ENCODE measurements at places on chromosomes 7 and 10.

DNA sequence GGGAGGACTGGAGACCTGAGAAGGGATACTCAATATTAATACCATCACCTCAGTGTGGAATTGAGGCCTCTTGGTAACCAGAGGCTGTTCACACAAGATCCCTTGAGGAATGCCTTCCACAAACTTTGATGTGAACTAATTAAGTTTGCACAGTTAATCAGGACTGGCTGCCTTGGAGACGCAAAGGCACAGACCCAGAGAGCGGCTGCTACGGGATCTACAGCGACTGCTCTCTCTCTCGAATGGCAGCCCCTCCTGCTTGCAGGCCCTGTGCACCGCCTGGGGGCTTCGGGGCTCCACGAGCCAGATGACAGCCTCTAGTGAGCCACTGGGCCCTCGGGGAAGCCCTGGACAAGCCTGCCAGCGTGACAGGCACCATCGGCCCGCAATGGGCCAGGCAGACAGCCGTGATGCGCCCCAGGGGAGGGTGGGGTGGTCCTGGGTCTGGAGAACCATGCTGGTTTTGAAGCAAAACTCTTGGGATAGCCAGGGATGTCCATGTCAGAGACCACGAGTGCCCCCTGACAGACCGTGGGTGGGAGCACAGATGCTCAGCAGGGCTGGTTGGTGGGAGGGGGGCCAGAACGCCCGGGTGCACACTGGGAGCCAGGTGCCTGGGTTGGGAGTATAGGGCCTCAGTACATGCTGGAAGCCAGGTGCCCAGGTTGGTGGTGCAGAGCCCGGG, 195.6 kb downstream of the ELFN1 start:
- DNase-seq: no peak

DNA sequence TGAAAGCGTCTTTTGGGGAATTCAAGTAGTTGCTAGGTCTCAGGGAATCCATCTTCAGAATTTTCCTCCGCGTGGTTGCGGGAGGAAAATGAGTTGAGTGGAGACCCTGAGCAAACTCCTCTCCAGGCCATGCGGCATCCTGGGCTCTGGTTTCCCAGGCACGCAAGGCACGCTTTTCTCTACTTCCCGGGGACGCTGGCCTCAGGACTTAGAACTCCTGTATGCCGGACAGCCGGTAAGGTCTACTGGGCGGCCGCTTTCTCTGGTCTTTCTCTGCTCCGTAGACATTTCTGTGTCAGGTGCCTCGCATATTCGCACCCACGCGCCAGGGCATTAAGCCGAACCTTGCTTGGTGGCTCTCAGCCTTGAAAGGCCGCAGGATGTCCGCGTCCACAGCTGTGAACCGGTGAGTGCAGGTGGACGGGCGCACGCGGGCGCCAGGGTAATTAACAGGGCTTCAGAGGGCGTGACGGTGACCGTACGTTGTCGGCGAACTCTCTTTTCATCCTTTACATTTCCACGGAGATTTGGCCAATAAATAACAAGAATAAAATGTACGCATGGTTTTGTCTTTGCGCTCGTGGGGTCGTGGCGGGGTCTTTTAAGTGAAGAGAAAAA, 992 bp upstream of the RBM20 start:
- no peak for DNase-seq

DNA sequence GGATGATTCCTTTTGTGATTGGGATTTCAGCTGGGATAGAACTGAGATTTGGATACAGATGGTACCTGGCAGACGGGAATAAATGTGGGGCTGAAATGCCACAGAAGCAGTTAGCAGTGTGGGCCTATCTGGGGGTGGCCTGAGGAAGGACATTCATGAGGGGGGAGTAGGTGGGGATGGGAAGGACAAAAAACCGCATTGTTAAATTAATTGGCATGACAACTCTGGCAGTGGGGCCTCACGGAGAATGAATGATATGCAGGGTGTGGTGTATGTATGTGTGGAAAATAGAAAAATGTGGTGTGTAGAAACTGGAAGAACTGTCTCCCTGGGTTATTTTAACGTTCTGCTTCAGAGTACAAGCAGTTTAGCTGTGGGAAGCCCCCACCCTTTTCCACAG, 17.8 kb downstream of the SDK1 start:
- DNase-seq: no peak

- no peak for DNase-seq
Measured at GRCh38 chr7:87300756-87301155, 44.7 kb upstream of the CROT start.

- DNase-seq: peak; percentile 78
Measured at GRCh38 chr10:43322769-43323168, 48.7 kb upstream of the FXYD4 start.

GRCh38 chr10:6141296-6142151, 52.7 kb downstream of the RBM17 start:
- peak; percentile 89 for DNase-seq

GRCh38 chr7:45342236-45342635, 184.6 kb downstream of the RAMP3 start:
- no peak for DNase-seq

DNA sequence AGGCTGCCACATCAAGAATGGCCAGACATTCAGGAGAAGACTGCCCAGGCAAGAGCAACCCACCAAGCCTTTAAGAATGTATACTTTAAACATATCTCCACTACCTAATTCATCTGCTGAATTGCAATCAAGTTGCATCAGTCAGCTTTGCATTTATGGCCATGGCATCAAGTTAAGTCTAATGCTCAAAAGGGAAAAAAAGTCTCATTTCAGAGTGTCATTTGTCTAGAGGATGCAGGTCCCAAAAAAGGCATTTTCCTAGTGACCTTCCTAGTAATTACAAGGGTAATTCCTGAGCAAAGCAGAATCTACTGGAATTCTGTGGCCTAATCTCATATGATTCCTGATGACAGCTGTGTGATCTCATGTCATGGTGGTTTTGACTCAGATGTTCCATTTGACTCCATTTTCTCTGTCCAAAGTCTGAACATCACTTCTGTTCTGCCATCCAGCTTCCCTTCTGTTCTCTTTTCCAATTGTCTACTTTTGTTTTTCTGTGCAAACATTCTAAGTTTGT, 7.3 kb upstream of the CABCOCO1 start:
- DNase-seq: no peak

DNA sequence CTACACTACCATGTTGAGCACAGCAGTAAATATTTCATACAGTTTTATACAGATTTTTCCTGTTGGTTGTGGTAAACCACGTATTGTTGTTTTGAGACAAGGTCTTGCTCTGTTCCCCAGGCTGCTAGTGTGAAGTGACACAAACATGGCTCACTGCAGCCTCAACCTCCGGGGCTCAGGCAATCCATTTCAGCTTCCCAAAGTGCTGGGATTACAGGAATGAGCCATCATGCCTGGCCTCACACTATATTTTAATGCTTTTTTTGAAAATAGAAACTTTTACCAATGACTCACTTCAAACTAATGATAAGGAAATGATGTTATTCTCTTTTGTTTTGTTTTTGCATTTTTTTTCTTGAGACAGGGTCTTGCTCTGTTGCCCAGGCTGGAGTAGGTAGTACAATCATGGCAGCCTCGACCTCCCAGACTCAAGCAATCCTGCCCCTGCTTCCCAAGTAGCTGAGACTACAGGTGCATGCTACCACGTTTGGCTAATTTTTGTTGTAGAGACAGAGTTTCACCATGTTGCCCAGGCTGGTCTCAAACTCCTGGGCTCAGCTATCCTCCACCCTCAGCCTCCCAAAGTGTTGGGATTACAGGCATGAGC, 210.6 kb downstream of the TPST1 start:
- DNase-seq: no peak

DNA sequence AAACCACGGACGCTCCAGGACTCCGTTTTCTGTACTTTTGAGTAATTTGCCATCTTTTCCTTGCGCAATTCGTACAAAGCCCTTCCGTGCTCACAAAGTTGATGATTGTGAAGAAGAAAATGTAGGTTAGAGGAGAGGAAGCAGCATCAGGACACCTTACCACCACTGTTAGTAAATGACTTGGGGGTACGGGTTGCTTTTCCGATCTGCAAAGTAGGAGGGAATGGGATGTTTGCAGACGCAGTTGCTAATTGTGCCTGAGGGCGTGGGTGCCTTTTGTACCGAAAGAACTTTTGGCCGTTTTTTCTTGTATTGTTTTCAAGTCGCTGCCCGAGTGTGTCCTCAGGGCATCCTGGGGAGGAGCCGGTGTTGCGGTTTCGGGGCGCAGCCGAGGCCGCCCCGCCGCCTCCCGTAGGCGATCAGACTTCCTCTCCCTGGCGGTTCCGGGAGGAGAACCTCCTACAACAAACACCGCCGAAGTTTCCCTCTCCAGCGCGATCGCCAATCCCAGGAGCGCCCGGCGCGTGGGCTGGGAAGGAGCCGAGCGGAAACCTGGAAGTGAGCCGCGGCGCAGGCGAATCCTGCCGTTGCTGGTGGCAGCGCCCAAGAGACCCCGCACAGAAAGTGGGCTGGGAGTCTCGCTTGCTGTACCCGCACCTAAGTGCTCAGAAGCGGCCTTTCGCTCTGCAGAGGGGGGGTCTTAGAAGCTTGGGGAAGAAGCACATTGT, 1.0 kb downstream of the PRR15 start:
- DNase-seq: peak; percentile 78

- no peak for DNase-seq
Measured at GRCh38 chr10:120838941-120839340, 12.2 kb upstream of the WDR11 start.

- DNase-seq: no peak
Measured at GRCh38 chr10:62866451-62866850, 50.3 kb upstream of the EGR2 start.

DNA sequence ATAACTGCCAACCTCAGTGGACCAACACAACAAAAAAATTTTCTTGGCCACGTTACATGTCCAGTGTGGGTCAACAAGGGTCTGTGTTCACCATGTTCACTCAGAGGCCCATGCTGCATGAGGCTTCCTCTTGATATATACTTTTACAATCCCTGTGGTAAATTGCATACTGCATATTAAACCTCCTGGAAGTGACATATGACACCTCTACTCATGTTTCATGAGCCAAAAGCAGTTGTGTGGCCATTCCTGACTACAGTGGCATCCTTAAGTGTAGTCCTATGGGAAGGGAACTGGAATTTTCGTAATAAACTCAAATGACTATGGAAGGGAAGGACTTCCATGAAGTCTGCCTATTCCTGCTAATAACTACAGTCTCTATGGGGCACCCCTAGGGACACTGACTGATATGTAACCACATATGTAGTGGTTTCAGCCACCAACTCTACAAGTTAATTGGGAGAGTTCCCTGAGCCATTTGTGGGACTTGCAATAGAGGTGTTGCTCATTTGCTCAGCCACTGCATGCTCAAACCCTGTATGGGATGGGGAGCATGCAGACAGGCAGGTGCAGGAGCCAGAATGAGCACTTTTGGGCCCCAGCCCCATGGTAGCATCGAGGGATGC, 9.7 kb downstream of the DYNC1I1 start:
- DNase-seq: no peak

GRCh38 chr7:78607099-78607498, 808.5 kb downstream of the PHTF2 start:
- DNase-seq: no peak

- DNase-seq: peak; percentile 34
Measured at GRCh38 chr10:5159126-5159525, 25.8 kb downstream of the AKR1C8 start.

GRCh38 chr10:30495687-30496086, 61.7 kb downstream of the MAP3K8 start:
- DNase-seq: no peak

DNA sequence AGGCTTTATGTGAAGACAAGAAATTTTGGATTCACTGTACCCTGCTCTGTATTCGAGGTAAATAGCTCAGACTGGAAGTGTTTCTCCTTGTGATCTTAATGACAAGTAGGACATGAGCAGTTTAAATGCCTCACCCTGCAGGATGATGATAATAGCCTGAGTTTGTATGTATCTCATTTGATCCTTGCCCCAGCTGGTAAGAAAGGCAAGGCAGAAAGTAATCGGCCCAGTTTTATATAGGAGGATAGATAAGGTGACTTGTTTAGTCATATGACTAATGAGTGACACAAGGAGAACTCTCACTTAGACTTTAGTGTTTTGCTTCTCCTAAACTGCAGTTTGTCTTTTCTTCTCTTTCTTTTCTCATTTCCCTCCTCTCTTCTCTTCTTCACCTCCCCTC, 372.6 kb downstream of the PHF14 start:
- DNase-seq: no peak

DNA sequence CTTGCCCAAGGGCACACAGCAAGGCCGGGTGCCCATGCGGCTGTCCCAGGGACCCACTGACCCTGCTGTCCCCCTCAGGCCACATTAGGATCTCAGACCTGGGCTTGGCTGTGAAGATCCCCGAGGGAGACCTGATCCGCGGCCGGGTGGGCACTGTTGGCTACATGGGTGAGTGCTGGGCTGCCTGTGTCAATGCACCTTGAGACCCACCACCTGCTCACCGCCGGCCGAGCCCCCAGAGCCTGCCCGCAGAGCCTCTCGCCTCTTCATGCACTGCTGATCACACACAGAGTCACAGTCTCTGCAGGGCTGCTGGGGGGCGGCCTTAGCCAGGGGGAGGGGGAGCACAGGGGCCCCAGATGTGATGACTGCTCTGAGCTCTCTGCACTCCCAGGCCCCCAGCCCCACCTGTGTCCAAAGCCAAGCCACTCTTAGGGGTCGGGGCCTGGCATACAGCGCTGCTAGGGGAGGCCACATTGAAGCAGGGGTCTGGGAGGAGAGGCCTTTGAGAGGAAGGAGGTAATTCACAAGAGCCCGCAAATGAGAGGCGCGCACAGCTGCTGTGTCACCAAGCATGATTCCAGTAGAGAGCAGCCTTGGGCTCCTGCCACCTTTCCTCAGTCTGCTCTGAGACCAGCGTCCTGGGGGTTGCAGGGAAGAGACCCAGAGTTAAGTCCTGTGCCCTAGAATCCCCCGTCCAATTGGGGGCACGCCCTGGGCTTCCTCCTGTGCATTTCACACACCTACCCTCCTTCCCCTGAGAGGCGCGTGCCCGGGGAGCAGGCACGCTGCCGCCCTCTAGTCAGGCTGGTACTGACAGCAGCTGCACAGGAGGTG, 100.4 kb downstream of the RGS10 start:
- DNase-seq: no peak

DNA sequence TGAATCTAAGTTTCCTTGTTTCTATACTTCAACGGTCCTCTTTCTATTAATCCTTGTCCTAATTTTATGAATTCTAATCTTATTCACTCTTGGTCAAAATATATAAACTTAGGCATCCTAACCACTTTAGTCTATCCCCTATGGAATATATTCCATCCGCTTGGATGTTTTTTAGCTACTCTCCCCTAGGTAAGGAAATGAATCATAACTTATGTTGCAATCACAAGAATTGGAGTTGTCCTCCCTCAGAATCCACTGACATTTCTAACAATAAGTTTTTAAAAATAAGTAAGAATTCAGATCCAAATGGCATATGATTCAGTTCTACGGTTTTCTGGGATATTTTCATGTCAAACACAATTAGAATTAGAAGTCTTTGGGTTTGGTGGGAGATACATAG, 1081.6 kb downstream of the SORCS1 start:
- DNase-seq: no peak

DNA sequence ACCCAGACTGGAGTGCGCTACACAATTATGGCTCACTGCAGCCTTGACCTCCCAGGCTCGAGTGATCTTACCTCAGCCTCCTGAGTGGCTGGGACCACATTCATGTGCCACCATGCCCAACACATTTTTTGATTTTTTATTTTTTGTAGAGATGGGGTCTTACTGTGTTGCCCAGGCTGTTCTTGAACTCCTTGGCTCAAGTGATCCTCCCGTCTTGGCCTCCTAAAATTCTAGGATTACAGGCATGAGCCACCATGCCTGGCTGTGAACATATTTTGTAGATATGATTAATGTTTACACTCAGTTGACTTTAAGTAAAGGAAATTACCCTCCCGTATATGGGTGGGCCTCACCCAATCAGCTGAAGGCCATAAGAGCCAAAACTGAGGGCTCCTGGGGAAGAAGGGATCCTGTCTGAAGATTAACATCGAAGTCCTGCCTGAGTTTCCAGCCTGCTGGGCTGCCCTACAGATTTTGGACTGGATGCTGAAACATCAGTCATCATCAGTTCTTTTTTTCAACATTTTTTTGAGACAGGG, 127.1 kb downstream of the ACTR3B start:
- no peak for DNase-seq

Data from suppressor macrophage (primary cell).